ENCODE measurements at places on chromosomes 13 and 19.

- no peak for DNase-seq
These were observed 3.8 kb downstream of the LRRC4B start for GRCh38 chr19:50564229-50565105.

- DNase-seq: no peak
These were observed 16.2 kb upstream of the MED4 start for GRCh38 chr13:48110931-48111721.

- DNase-seq: no peak
These were observed 172.3 kb upstream of the TSC22D1 start for GRCh38 chr13:44748439-44748838.

DNA sequence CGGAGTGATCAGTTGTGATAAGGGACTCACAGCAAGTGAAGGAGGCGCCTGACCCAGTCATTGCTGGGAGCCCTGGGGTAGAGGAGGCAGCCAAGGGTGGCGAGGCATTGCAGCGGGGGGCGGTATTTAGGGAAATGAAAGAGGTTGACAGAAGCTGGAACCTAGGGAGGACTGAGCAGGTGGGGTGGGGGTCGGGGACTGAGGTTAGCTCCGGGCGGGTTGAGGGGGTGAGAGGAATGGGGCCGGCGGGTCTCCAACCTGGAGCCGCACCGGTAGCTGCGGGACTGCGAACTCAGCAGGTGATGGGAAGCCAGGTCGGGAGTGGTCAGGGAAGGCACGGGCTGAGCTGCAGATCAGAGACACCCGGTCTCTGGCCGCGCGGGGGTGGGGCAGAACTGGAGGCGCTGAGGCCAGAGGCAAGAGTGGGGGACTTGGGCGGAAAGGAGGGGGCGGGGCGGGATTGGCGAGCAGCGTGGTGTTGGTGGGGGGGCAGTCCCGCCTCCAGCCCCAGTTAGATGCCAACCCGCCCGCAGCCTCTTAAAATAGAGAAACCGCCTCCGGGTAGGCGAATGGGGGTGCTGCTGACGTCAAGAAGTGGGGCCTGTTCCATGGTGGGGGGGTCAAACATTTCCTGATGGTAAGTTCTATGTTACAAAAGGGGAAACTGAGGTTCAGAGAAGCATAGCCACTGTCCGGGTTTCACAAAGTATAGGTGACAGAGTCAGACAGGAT, 1.5 kb downstream of the MAST3 start:
- no peak for DNase-seq

- DNase-seq: no peak
These were observed 386.5 kb upstream of the SPRY2 start for GRCh38 chr13:80727321-80727975.

DNA sequence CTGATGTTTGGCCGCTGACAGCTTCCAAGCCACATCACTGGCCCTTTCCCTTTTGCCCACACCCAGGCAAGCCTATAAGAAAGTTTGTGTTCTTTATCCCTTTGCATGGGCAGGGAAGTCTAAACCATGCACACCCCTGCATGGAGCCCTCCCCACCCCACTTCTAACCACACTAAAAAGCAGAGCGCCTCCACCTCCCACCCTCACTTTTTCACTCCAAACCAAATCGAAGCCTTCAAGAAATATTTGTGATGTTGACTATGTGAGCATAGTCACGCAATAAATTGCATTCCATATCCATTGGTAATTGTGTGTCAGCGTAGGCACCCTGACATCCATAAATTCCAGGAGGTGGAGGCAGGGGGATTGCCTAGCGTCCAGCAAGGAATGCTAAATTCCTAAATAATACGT, 104.4 kb upstream of the LSM14A start:
- no peak for DNase-seq

- DNase-seq: no peak
These were observed 7.2 kb upstream of the CDC16 start for GRCh38 chr13:114227528-114227927.

DNA sequence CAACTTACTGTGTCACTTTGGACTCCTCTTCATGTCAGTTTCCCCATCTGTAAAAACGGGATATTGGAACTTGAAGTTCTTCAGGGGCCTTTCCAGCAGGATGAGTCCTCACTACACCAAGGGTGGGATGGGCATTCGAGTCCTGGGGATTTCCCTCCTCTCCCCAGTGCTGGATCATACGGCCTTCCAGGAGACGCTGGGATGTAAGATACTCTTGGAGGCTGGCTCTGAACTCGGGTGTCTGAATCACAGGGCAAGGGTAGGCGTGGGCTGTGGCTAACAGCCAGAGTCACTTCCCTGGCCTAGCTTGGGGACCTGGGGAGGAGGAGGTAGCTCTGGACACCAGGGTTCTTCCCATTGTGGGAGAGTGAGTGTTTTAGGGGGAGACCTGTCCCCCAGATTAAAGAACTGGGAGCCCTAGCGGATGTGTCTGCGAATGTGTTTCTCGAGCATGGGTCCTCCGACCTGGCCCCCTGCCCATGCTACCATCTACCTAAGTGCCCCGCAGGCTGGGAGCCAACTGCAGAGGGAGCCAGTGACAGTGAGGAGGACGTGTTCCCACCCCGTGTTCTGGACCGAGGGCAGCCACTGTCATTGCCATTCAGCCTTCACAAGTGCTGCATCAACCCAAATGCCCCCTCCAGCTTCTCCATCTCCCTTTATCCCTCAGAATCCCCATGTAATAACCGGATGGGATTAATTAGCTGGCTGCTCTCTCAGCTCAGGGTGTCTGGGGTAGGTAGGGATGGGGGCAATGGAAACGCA, 2.4 kb upstream of the CYTH2 start:
- DNase-seq: no peak

- DNase-seq: no peak
These were observed 242.1 kb upstream of the ARGLU1 start for GRCh38 chr13:106810069-106810468.

DNA sequence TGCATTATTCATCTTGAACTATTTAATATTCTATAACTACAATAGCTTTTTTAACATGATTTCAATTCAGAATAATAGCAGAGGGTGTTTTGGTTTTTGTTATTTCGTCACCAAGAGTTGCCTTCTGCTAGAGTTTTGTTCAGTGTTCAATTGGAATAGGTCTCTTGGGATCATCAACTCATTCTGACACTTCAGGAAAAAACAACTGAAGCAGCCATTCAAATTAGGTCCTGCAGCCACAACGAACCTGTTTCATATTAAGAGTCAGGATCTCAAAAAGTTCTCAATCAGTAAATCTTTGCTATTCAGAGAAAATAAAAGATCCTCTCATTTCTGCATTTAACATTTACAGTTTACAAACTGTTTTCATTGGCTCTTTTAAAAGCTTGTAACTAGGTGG, 2.4 kb upstream of the CHAMP1 start:
- DNase-seq: no peak

- no peak for DNase-seq
These were observed 833.4 kb upstream of the ATXN8OS start for GRCh38 chr13:69274231-69274630.

GRCh38 chr19:48866692-48867091, 1.7 kb downstream of the PLEKHA4 start:
- no peak for DNase-seq

GRCh38 chr19:3243819-3244700, 19.6 kb downstream of the CELF5 start:
- peak; percentile 66 for DNase-seq

GRCh38 chr13:112056284-112056727, 10.6 kb upstream of the SOX1 start:
- no peak for DNase-seq

DNA sequence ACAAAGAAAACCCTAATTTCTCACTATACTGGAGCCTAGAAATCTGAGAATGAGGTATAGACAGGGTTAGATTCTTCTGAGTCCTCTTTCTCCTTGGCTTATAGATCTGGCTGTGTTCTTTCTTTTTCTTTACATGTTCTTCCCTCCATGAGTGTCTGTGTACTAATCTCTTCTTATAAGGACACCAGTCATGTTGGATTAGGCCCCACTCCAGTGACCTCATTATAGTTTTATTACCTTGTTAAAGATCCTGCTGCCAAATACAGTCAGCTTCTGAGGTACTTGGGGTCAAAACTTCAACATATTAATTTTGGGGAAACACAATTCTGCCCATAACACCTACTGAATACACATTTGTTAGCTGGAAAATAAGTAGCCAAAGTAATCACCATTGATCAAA, 302.6 kb downstream of the PCDH9 start:
- DNase-seq: no peak

DNA sequence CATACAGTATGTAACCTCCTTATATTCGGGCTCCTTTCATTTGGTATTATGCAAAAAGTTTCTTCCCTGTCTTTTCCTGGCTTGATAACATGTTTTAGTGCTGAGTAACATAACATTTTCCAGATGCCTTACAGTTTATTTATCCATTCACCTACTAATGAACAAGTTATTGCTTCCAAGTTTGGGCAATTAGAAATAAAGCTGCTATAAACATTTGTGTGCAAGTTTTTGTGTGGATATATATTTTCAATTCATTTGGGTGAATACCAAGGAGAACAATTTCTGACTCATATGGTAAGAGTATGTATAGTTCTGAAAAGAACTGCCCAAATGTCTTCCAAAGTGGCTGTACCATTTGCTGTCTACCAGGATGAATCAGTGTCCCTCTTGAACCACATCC, 360.9 kb downstream of the PCDH17 start:
- DNase-seq: no peak

GRCh38 chr13:43953370-43953769, 73.7 kb downstream of the LACC1 start:
- no peak for DNase-seq

DNA sequence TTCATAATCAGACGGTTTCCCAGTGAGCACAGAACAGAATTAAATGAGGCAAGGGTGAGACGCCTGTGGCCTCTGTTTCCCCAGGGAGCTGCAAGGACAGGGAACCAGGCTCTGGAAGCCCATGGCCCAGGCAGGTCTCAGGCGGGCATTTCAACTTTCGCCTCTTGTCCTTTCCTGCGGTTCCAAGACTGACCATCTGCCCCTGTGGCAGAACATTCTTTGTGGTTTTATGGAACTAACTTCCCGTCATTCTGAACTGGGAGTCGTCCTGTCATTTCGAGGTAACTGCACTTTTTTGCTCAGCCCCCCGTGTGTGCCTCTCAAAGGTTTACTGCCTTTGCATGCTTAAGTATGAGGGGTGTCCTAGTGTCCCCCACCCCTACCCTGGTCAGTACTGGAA, 70.9 kb downstream of the KL start:
- DNase-seq: no peak

GRCh38 chr13:76756451-76756850, 129.8 kb downstream of the KCTD12 start:
- no peak for DNase-seq

All from hematopoietic multipotent progenitor cell (in vitro differentiated cells).